AG09309 (cell line): ENCODE measurements at places on chromosomes 1 and 21.
A peak's percentile ranks its signal among the peaks of the same experiment; 100 is the strongest.

- DNase-seq: peak; percentile 11
These were observed 111.4 kb upstream of the CDC42BPA start for GRCh38 chr1:227429447-227430359.

GRCh38 chr1:9317591-9318417 is 25.1 kb downstream of the SPSB1 start:
- no peak for DNase-seq

DNA sequence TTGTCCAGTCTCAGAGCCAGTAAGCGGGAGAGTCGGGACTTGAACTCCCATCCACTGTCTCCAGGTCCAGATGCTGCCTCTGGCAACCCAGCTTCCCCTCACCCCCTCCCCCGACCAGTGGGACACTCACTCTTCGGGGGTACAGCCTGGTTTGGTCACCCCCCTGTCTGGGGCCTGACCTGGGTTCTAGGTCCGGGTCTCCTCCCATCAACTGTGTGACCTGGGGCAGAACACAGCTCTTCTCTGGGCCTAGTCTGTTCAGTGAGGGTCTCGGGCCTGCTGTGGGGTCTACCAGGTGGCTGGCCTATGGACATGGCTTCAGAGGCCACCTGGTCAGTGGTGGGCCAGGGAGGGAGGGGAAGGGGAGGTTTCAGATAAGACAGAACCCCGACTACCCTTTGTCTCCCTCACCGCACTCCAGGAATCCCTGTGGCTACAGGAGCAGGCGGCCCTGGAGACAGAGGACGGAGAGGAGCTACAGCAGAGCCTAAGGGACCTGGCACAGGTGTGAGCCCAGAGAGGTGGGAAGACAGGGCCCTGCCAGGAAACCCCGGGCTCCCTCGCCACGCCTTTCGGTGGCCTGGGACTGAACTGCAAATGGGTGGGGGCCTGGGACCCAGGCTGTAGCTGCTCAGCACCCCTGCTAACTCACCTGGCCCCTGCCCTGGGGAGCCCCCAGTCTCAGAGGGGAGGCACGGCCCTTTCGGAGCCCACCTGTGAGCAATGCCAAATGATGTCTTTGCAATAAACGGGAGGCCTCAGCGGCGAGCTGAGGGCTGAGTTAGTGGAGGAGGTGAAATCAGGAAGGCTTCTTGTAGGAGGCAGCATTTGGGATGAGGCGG is 4.1 kb upstream of the NBPF3 start:
- DNase-seq: no peak

DNA sequence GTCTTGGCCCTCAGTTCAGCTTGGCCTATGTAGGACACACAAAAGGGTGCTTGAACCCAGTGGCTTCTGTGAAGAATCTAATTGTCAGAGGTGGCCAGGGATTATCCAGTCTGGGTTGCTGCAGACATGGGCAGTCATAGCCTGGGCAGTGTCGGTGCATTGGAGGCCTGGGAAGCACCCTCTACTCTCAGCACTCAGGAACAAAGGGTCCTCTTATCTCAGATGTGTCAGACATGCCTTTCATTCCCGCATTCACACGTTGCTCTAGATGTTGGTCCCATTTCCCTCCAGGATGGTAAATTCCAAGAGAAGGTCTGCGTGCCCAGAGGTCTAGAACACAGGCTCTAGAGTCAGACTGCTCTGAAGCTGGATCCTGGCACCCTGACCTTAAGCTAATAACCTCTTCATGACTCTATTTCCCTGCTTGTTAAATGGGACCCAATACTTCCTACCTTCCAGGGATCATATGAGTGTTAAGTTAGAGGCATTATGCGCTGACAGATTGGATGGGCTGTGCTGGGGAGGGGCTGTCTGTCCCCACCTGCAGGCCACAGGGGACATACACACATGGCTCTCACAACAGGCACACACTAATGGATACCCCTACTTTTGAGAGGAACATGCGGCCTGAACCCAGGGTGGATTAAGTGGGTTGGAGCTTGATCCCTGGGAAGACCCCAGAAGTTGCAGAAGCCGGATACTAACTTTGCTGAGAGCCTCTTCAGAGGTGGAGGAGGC is 16.5 kb upstream of the EDN2 start:
- DNase-seq: no peak

GRCh38 chr1:14372526-14372925 is 226.0 kb upstream of the KAZN start:
- no peak for DNase-seq

DNA sequence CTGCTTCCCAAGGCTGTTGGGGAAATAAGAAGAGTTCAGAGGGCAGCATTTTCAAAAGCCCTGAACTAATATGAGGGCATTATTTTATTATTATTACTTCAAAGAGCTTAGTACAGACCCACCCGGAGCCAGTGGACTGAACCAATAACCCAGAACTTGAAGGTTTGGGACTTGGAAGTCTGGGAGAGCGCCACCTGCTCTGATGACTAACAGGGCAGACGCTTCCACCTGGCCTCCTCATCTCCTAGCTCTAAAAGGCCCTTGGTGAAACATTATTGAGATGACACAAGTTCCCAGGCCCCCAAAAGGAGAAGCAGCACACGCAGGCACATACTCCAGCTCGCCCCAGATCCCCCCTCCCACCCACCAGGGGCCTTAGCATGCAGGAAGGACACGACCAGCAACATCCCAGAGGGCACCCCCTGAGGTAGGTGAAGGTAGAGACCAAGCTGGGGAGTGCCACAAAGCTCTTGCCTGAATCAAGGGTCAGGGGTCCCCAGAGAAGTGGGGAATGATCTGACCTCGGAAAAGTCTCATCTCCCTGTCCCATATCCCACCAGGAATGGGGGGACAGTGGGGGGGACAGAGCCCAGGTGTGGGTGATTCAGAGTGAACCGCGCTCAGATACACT is 1.3 kb downstream of the DLGAP3 start:
- DNase-seq: no peak

DNA sequence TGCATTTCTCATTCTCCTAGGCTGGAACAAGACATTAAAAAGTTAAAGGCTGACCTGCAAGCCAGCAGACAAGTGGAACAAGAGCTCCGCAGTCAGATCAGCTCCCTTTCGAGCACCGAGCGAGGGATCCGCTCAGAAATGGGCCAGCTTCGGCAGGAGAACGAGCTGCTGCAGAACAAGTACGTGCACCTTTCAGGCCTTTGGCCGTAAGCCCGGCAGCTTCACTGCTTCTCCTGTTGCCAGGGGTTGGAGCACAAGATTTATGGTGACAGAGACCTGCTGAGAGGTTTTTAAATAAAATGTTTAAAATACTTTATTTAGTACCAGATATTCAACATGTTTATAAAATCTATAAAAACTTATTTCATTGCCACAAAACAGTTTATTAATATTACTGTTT is 53.4 kb downstream of the MACO1 start:
- no peak for DNase-seq
